ENCODE measurements at places on chromosomes 13 and 19.

- peak; percentile 48 for DNase-seq
Observed at GRCh38 chr19:8459520-8460270, 14.9 kb downstream of the HNRNPM start.

- DNase-seq = no peak
Observed at GRCh38 chr13:98372876-98373275, 195.8 kb upstream of the RNF113B start.

DNA sequence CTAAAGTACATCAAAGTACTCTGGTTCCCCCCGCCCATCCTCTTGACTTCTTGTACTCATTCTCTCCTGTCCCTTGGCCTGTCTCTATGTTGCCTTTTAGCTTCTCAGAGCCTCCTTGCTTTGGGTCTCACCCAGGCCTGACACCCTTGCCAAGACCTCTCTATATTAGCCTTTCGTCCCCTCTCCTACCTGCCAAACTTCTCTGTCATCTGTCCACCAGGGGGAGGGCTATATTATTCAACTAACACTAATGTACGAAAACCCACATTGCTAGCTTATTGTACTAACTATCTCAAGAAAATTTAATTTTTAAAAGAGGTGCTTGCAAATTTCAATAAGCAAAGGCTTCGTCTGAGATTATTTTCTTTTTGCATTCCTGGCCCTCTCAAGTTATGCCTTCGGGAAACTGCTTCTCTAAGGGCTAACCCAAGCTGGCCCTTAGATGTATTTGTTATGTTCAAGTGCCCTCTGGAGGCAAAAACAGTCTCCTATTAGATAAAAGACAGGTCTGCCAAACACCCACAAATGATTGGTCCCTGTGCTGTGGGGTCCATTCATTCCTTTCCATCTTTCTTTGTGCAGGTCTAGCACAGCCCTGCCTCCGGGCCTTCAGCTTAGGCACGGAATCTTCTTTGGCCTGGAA, 6.3 kb upstream of the MRPS31 start:
- DNase-seq = peak; percentile 46

DNA sequence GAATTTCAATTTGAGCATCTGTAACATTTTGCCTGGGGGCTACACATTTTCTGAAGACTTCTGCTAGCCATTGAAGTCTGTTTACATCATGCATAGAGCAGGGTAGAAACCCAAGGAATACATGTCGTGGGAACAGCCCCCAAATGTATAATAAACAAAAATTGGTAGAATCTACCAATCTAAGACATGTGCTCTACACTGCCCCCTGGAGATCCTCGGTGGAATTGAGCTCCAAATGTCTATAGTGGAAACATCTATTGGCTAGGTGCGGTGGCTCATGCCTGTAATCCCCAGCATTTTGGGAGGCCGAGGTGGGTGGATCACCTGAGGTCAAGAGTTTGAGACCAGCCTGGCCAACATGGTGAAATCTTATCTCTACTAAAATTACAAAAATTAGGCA, 57.3 kb downstream of the MBD3L2B start:
- DNase-seq = no peak

GRCh38 chr13:49217962-49218492, 2.1 kb upstream of the MLNR start:
- DNase-seq = no peak

- DNase-seq = no peak
Observed at GRCh38 chr13:113513761-113514160, 23.2 kb upstream of the DCUN1D2 start.

DNA sequence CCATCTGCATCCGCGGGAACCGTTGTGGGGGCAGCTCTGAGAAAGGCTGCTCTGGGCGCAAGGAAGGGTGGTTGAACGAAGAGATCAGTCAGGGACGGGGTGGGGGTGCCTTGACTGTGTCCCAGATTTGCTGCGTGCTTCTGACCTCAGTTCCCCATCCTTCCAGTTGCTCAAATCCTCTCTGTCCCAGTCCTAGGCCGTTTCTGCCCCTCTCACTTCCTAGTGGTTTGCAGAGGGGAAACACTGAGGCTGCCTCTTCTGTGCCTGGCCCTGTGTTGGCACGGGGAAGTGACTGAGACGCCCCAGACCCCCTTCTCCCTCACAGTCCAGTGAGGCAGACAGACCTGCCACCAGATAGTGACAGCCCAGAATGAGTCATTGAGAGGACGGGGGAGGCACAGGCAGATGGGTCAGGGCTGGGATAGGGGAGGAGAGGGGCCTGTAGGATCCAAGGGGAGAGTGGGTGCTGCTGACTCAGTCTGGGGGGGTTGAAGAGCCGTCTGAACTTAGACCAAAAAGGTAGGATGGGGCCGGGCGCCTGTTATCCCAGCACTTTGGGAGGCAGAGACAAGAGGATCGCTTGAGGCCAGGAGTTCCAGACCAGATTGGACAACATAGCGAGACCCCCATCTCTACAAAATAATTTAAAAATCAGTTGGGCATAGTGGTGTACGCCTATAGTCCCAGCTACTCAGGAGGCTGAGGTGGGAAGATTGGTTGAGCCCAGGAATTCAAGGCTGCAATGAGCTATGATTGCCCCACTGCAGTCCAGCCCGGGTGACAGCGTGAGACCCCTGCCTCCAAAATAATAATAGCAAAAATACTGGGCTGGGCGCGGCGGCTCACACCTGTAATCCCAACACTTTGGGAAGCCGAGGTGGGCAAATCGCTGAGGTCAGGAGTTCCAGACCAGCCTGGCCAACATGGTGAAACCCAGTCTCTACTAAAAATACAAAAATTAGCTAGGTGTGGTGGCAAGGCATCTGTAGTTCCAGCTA, 26.5 kb downstream of the NUMBL start:
- no peak for DNase-seq

DNA sequence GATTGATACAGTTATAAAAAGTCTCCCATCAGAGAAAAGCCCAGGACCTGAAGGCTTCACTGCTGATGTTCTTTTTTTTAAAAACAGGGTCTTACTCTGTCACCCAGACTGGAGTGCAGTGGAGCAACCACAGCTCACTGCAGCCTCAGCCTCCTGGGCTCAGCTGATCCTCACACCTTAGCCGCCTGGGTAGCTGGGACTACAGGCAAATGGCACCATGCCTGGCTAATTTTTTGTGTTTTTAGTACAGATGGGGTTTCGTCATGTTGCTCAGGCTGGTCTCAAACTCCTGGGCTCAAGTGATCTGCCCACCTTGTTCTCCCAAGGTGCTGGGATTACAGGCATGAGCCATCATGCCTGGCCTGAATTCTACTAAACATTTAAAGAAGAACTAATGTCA, 33.1 kb downstream of the TEX29 start:
- DNase-seq = no peak

DNA sequence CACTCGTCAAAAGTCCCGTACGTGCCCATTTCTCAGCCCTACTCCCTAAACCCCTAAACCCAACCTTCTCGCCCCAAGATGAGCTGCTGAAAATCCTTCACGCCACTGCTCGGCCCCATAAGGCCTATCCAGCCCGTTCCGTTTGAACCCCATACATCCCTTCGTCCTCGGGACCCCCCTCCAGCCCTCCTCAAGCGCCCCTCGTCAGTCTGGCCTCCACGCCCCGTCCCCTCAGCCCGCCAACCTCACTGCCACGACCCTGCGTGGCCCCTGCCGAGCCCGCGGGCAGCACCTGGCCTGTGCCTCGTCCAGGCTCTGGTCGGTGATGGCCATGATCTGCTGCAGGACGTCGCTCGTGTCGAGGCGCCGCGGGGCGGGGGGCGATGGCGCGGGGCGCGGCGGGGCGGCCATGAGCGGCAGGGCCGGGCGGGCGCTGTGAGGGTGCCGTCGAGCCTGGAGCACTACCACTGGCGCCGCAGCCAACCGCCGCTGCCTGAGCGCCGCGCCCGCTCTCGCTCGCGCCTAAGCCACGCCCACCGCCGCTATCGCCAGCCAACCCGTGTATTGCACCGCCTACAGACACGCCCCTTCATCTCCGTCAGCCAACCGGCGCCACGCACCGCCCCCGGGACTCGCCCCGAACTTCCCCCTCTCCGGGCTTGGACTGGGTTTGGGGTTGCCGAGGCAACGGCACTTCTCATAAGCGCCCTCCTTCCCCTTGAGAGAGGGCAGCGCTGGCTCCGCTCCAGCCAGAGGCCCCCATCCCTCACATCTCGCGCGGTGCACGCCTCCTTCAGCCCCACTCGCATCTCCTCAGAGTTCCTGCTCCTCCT, at the start of gene PBX4:
TSS of gene PBX4 (minus strand) at position 469 of the 833 bp plus-strand sequence. CDS start at position 411, 58 bp downstream.
- DNase-seq = peak; percentile 43

- no peak for DNase-seq
Observed at GRCh38 chr13:98103942-98104880, 38.7 kb upstream of the FARP1 start.

Data from Panc1 (cell line).